ENCODE measurements at places on chromosomes 7 and 10.
A peak's percentile ranks its signal among the peaks of the same experiment; 100 is the strongest.

- peak; percentile 43 for DNase-seq
Measured at GRCh38 chr7:28921822-28922221, 36.3 kb downstream of the TRIL start.

GRCh38 chr7:75996476-75996875 lies 2.1 kb upstream of the TMEM120A start:
- no peak for DNase-seq

DNA sequence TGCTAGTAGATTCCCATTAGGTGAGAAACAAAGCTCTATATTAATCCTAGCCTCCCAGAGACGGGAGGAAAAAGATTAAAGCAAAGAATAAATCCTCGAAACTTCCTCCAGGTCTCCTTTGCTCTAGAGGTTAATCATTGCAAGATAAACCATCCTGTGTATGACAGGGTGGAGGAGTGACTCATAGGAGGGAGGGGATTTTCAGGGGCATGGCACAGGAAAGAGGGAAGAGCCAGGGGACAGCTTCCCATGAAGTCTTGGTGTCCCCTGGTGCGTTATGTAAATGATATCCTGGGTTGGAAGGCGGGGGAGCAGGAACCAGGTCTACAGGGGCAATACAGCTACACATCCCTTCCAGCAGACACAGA lies 780 bp downstream of the CYP3A5 start:
- no peak for DNase-seq

- DNase-seq, result peak; percentile 87
Measured at GRCh38 chr10:74150204-74150989, at the start of gene AP3M1. AP3M1 (minus strand) TSS chr10:74150828; CDS start chr10:74138379, 12,449 bp downstream.

- DNase-seq, result no peak
Measured at GRCh38 chr10:94462130-94462529, 59.8 kb downstream of the TBC1D12 start.

- DNase-seq, result no peak
Measured at GRCh38 chr10:123967626-123968243, 76.1 kb upstream of the CPXM2 start.

GRCh38 chr7:49845626-49846025 lies 72.2 kb downstream of the VWC2 start:
- no peak for DNase-seq

GRCh38 chr7:121873289-121874194 lies 581 bp downstream of the PTPRZ1 start:
- DNase-seq, result no peak

GRCh38 chr7:112056409-112056808 lies 149.8 kb downstream of the DOCK4 start:
- peak; percentile 86 for DNase-seq

DNA sequence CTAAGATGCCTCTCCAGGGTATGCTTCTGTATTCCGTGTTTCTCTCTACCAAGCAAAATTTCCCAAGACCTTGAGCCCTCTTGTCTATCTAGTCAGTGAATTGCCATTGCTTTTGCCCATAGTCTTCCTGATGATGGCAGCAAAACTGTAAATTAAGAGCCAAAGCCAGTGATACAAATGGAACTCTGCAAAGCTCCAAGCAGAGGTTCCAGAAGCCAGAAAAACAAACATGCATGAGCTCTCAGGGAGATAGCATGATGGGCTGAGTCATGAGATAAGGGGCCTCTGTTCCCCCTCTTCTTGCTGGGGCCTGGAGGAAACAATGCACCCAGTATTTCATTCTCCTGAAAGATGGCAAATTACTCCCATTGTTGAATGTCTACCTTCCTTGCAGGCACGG lies 24.7 kb downstream of the LSMEM1 start:
- no peak for DNase-seq

GRCh38 chr10:55441777-55442176 lies 640.7 kb upstream of the PCDH15 start:
- no peak for DNase-seq

DNA sequence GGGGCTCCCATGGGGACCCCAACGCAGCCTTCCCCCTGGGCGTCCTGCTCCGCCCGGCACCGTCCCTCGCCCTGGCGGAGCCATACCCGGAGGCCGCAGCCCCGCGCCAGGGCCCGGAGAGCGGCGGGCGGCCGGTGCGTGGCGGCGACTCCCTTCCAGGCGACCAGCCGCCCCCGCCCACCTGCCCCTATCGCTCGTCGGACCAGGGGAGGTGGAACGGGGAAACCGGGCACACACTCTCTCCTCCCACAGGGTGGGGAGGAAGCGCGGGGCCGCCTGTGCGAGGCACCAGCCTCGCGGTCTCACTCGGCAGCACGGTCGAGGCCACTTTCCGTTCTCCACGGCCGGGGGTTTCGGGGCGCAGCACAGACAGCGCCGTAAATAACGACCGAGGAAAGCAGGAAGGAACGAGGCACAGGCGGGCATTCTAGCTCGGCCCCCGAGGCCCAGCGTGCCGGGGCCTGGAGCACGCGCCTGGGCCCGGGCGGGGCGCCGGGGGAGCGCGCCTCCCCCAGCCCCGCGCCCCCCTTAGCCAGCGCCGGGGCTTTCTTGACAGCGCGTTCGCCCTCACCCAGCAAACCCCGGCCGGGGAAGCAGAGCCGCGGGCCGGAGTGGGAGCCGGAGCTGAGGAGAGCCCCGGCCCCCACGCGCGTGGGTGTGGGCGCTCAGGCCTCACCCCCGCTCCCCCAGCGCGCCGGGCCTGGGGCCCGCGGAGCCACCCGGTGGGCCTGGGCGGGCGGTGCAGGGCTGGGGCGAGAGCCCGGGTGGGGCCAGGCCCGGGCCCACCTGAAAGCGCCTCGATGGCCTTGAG lies 936 bp downstream of the IGF2BP3 start:
- DNase-seq, result peak; percentile 13

DNA sequence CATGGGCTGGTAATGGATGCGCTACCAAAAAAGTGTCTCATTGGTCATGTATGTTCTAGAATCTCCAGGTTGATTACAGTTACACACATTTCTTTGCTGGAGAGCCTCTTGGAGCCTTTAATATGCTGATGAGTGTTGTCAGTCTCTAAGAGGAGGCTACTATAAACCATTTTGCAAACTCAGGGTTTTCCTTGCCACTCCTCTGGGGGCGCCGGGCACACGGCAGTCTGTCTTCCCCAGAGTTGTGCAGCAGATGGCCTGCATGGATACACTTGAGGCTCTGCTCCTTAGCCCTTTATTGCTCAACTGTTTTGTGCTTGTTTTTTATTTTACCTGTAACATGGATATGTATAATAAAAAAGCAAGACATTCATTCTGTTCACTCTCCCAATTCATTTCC lies 196.5 kb downstream of the ACTR3B start:
- DNase-seq, result no peak

- DNase-seq, result no peak
Measured at GRCh38 chr10:69807122-69807521, 5.4 kb downstream of the COL13A1 start.

DNA sequence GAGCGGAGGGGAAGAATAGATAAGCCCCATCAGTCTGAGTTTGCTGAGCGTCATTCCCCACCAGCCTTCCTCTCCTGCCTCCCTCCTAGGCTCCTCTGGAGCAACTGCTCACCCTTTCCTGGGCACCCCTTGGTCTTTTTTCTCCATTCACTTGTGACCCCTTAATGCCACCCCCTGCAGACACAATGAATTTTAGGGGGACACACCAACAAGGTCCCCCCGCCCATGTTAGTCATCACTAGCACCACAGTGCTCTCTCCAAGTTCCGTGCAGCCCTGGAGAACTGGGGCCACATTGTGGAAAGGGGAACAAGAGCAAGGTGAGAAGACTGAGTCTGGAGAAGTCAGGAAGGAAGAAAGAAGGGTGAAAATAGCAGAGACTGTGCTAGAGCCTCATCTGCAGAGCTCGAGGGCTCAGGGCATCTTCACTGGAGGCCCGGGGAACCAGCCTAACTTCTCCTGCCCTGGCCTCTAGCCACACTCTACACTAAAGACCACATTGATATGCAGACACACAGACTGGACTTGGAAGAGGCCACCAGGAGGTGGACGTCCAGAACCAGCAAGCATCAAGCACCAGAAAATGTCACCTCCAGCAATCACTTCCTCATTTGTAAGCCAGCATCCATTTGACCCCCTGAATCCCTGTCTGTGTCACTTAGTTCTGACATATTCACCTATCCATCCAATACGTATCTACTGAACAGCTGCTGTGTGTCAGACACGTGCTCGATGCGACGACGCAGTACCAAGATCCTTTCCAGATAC lies 17.5 kb downstream of the RGR start:
- DNase-seq, result no peak

DNA sequence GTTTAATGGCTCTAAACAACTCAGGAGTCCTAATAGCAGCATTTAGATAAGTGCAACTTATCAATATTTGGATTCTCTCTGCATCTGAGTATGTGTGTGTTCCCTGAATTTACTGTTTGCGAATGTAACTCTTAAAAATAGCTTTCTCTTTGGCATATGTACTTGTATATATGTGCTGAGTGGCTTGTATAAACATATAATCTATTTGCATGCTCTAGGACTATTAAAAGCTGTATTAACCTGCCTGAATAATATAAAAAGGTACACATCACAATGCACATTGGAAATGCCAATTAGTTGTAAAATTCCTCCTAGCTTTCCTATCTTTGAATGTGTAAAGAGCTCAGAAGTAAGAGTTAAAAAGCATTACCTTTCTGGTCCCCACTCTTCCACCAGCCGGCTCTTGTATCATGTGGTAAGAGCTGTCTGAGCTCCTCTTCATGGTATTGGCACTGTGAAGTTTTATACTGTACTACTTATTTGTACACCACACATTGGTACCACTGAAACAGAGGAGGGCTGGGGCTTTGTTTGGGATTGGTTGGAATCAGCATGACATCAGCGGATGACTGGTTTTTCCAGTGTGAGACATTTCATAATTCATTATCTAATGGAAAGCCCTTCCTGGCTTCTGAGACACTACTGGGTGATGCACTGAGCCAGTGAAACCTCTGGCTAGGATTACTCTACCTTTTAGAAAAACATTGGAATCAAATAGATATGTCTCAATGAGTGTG lies at the start of gene INHBA:
Gene INHBA, minus strand, starts transcription at position 456 of the 737 bp plus-strand sequence. CDS start 2,716 bp downstream, outside the sequence.
- DNase-seq, result no peak

GRCh38 chr7:114788706-114789105 lies 133.2 kb upstream of the MDFIC start:
- no peak for DNase-seq

DNA sequence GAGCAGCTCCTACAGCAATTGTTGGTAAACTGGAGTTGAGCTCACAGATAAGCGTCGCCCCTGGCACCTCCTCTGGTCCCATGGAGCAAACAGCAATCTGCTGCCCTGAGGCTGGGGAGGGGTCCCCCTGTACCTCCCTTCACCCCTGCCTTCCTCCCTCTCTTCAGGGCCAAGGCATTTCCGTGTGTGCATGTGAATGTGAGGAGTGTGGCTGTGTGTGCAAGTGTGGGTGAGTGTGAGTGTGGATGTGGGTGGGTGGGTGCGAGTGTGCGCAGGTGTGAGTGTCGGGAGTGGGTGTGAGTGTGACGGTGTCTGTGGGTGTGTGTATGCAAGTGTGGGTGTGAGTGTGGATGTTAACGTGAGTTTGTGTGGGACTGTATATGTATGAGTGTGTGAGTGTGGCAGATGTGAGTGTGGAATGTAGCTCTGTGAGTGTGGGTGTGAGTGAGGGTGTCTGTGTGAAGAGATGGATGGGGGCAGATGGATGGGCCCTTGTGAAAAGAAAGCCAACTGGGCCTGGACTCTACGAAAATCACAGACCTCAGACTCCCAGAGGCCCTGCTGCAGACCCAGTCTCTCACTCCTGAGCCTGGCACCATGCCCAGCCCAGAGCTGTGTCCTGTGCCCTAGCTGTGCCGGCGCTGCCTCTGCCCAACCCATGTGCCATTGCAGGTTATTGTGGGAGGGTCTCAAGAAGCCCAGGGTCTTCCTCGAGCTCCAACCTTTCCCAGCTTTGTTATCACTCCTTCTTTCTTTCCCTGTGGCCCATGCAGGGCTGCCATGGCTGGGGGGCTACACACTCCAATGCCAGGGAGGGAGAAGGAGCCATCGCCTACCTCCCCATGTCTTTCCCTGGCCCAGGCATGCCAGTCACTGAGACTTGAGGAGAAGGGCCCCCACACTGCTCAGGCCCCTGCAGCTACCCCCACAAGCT lies 73.9 kb downstream of the GRID1 start:
- DNase-seq, result no peak

DNA sequence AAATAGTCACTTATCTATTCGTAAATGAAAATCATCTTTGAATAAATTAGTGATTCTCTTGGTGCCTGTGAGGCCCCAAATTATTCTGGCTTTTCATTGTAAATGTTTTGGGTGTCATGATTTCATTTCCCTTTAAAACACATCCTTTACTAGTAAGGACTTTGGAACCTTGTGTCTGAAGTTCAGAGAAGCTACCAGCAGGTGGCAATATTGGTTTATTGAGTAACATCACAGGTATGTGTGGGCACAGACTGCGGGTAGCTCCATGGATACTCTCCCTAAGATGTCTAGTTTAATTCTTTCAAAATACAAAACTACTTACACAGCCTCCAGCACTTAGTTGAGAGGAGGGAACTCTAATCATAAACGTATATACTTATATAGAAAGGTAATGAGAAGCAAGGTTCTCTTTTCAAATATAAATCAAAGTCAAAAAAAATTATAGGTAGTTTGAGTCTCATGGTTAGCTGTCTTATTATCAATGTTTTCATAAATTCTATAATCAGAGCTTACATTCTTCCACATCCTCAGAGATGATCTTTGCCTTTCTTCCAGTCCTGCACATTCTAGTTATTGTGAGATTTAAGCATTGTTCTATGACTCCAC lies 449.6 kb downstream of the GRM8 start:
- DNase-seq, result peak; percentile 21

GRCh38 chr10:33981301-33981700 lies 646.8 kb upstream of the NRP1 start:
- no peak for DNase-seq

DNA sequence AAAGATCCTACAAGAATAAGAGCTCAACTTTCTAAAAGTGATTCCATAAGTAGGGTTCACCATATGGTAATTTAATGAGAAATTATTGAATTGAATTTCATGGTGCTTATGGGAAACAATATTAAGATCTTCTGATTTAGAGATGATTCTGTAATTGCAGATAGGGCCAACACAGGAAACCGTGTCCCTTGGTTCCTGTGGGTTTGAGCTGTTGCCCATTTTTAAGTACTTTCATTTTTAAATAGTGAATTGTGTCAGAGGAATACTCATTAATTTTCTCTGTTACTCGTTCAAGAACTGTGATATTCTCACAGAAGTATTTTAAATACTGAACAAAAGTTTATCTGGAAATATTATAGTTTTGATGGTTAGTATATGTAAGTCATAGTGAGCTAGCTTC lies 129.2 kb downstream of the SRI start:
- DNase-seq, result no peak

GRCh38 chr10:106493751-106494150 lies 670.8 kb downstream of the SORCS1 start:
- no peak for DNase-seq

- no peak for DNase-seq
Measured at GRCh38 chr10:88138319-88138848, 275.0 kb downstream of the PTEN start.

DNA sequence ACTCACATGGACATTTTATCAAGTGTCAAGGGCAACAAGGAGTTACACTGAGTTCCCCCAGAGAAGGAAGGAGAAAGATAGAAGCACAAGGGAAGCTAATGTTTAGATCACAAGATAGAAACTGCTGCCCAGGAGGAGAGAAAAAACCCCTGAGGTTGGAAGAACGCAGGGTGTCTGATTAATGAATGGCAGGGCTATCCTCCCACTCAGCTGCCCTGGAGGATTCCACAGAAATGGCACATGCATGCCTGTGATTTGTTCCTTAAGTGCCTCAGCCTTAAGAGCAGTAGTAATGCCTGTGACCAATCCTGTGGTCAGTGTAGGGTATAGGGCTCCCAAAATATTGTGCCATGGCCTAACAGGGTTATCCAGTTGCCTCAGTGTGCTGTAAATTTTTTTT lies 20.2 kb downstream of the DNAJB9 start:
- DNase-seq, result no peak

GRCh38 chr10:132001238-132001972 lies 19.7 kb upstream of the BNIP3 start:
- DNase-seq, result peak; percentile 56

Measured in DMS79 (cell line).